ENCODE measurements at places on chromosomes 7 and 10.

GRCh38 chr7:133613250-133613790 lies 360.4 kb downstream of the EXOC4 start:
- DNase-seq, result no peak

- DNase-seq, result no peak
These were observed 218.7 kb downstream of the GALNT17 start for GRCh38 chr7:71350680-71351079.

GRCh38 chr7:91800389-91800788 lies 80.1 kb downstream of the MTERF1 start:
- DNase-seq, result no peak

DNA sequence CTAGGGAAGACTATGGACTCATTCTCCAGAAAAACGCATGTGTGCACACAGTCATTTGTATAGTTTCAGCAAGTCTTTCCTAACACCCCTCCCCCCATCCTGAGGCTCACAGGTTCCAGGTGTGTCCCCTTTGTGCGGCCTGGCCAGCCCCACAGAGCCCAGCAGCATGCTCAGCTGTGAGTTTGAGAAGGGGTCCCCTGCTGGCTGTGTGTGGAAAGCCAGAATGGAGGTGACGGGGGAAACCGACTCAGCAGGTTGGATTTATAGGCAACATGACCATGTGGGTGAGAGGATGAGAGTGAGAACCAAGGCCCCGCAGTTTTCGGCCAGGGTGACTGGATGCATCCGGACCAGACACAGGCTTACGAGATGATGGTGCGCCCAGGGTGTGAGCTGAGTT lies 9.9 kb downstream of the PTPRE start:
- DNase-seq, result no peak

DNA sequence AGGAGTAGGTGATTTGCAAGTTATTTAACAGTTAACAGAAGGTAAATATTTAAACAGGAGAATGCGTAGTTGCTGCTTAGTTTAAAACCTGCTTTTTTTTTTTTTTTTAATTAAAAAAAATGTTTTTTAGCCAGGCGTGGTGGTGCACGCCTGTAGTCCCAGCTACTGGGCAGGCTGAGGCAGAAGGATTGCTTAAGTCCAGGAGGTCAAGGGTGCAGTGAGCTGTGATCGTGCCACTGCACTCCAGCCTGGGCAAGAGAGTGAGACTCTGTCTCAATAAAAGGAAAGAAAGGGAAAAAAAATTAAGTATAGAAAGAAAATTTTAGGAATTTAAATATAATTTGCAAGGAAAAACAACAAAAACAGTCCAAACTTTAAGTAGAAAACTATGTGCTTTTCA lies 71.6 kb downstream of the BTRC start:
- DNase-seq, result no peak

GRCh38 chr7:120079704-120080103 lies 193.3 kb upstream of the KCND2 start:
- DNase-seq, result no peak

- no peak for DNase-seq
These were observed 134.3 kb upstream of the ZMIZ1 start for GRCh38 chr10:78934532-78934898.

Data from stimulated activated CD8-positive, alpha-beta memory T cell treated with anti-CD3 and anti-CD28 coated beads, Interleukin-15, amount 100 ng/mL, for 24 hours (primary cell).